ENCODE measurements at places on chromosomes 3 and 15. TPM values are rescaled to one million over a fixed set of nuclear protein-coding genes. Genes with fewer than 3 reads are reported as not detected.

Gene CRBN
- total RNA-seq = 32.6 TPM

Gene ROPN1
- 0.27 TPM for total RNA-seq

Gene PXK
- total RNA-seq = 9.1 TPM

Gene TRH
- total RNA-seq = not detected

Gene SERINC4
- not detected for total RNA-seq

DNA sequence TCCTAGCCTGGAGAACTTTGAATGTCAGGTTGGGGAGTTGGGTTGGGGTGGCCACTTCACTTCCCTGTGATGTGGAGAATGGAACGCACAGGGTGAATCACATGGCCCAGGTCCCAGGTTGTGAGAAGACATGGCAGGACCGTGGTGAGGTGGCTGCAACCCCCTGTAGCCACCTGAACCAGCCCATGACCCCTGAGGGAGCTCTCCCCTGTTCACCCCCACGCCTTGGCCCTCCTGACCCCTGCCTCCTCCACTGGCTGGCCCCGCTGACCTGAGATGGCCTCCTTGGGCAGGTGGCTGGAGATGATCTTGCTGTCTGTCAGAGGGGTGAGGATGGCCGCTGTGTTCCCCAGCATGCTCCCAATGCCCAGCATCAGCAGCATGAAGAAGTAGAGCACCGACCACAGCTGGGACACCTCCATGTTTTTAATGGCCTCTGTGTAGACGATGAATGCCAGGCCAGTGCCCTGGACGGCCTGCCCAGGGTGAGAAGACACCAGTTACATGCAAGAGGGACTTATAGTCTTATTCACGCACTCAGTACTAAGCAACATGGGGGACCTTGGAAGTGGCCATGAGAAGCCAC, 31.0 kb downstream of the SLC6A20 start:
- DNase-seq = no peak
- no peaks in the 10 kb centered on the region for H3K27me3 ChIP-seq
- peaks cover 6% of the 10 kb centered on the region for H3K4me1 ChIP-seq
- no peak overlapping the region for H3K4me3 ChIP-seq
- no peak overlapping the region for H3K27ac ChIP-seq

- peaks cover 50% of the 10 kb centered on the region for H3K4me1 ChIP-seq
- no peaks in the 10 kb centered on the region for H3K36me3 ChIP-seq
- H3K27me3 ChIP-seq = no peaks in the 10 kb centered on the region
- H3K27ac ChIP-seq = no peak overlapping the region
- no peak for DNase-seq
- no peak overlapping the region for H3K4me3 ChIP-seq
Observed at GRCh38 chr3:14411166-14411526, 8.7 kb downstream of the SLC6A6 start.

DNA sequence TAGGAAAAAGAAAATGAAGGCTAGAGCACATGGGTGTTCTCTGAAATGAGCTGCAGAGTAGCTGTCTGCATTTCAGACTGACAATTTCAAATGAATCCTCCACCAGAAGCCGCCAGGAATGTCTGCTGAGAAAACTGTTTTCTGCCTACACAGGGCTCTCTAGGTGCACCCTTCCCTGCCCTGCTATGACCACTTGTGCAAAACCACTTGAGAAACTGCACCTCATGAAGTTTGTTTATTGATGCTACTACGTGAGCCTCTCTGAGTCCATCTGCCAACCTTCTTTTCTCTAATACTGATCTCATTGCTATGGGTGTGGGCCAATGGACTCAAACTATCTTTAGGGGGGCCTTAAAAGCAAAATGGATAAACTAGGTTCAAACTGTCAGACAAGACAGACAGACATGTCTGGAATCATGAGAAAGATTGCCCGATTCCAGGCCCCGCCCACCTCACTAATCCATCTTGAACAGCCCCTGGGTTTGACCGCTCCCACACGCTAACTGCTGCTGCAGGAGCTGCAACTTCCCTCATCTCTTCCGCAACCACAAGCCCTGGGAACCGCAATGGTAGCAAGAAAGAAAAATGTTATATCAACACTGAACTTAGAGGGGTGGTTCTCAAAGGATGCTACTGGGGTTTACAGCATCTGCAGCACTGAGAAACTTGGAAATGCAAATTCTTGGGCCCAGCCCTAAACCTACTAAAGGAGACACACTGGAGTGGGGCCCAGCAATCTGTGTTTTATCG, 9.0 kb upstream of the CD47 start:
- H3K27me3 ChIP-seq = no peaks in the 10 kb centered on the region
- H3K4me3 ChIP-seq = no peak overlapping the region
- H3K36me3 ChIP-seq = no peaks in the 10 kb centered on the region
- no peaks in the 10 kb centered on the region for H3K4me1 ChIP-seq
- no peak for DNase-seq

DNA sequence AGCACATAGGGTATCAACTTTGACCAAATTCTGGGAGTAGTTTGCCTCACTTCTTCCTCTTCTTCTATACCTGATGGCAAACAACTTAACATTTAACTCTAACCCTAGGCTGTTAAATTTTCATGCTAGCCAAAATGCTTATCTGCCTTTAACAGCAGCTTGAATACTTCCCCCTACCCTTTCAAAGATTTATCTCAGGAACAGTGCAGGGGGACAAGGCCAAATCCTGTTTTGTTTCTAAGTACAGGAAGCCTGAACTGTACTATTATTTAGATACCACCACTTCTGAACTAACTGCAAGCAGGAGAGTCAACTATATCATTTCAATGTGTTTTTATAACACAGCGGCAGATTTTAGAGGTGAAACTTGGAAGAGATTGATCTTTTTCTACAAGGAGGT, 104.0 kb upstream of the CNTN6 start:
- no peaks in the 10 kb centered on the region for H3K4me1 ChIP-seq
- H3K27ac ChIP-seq = no peak overlapping the region
- no peak for DNase-seq
- H3K27me3 ChIP-seq = no peaks in the 10 kb centered on the region
- H3K4me3 ChIP-seq = no peak overlapping the region

- H3K4me3 ChIP-seq = no peak overlapping the region
- H3K27ac ChIP-seq = no peak overlapping the region
- H3K27me3 ChIP-seq = no peaks in the 10 kb centered on the region
- no peaks in the 10 kb centered on the region for H3K36me3 ChIP-seq
- H3K4me1 ChIP-seq = no peaks in the 10 kb centered on the region
Observed at GRCh38 chr3:125302932-125303331, 72.2 kb downstream of the ZNF148 start.

GRCh38 chr3:45273681-45274515, 47.8 kb upstream of the TMEM158 start:
- H3K27ac ChIP-seq = no peak overlapping the region
- H3K27me3 ChIP-seq = no peaks in the 10 kb centered on the region
- H3K36me3 ChIP-seq = no peaks in the 10 kb centered on the region
- H3K4me1 ChIP-seq = peaks cover 12% of the 10 kb centered on the region
- DNase-seq = no peak
- no peak overlapping the region for H3K4me3 ChIP-seq

DNA sequence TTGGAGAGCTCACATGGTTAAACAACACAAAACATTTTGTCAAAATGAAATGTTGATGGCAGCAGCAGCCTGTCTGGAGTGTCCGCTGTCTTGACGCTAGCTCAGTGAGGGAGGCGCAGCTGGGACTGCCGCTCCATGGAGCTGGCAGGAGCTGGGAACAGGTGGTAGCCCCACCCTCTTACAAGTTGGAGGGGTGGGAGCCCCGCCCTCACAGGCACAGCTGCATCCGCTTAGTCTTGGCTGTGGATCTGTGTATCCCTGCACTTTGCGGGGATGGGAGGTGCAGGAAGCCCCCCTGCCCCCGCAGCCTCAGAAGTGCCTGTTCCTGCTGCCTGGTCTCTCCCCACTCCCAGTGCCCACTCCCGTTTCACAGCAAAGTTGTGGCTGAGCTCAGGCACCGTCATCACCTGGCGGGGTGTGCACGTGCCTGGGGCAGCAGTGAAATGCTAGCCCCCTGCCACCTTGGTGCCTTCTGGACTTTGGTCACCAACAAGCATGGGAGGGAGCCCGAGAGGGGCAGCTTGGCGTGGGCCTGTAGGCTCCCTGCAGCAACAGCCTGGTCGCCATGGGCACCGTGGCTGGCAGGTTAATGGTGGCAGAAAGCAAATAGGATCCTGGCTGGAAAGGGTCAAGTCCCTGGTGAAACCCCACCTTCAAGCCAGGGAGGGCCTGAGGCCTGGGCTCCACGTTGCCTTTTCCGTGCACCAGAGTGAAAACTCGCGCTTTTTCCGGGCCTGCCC, 53.8 kb upstream of the CADM2 start:
- DNase-seq = peak; percentile 41
- no peaks in the 10 kb centered on the region for H3K27me3 ChIP-seq
- H3K27ac ChIP-seq = no peak overlapping the region
- 0 out of 2 replicates have a peak, but pooled peaks cover 3% of the 10 kb centered on the region for H3K36me3 ChIP-seq
- no peaks in the 10 kb centered on the region for H3K4me1 ChIP-seq

GRCh38 chr3:140258222-140258724, 323.3 kb downstream of the CLSTN2 start:
- H3K4me1 ChIP-seq = peaks cover 20% of the 10 kb centered on the region
- no peaks in the 10 kb centered on the region for H3K27me3 ChIP-seq
- no peak for DNase-seq
